ENCODE measurements at places on chromosomes 13 and 19.

DNA sequence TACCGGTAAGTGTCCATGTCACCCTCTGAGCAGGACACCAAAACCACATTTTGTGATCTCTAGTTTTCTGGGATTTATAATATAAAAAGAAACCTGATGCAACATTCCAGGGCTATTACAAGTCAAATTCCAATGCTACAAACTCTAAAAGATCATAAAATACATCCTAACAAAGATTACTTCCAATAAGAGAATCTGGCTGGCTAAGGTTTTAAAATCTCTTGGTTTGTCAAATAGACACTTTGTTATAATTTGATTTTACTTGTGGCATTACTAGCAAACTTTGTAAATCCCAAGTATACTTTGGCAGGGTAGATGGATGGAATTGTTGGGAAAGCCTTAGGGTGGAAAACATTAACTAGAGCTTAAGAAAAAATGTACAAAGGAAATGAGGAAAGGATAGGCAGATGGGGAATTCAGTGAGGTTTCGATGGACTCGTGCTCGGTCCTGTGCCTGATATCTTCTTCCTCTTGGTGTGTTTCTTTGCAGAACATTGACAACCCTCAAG, 74.0 kb upstream of the POMP start:
- no peak for DNase-seq

- DNase-seq, result no peak
These were observed 53.8 kb downstream of the MYO9B start for GRCh38 chr19:17129377-17129776.

DNA sequence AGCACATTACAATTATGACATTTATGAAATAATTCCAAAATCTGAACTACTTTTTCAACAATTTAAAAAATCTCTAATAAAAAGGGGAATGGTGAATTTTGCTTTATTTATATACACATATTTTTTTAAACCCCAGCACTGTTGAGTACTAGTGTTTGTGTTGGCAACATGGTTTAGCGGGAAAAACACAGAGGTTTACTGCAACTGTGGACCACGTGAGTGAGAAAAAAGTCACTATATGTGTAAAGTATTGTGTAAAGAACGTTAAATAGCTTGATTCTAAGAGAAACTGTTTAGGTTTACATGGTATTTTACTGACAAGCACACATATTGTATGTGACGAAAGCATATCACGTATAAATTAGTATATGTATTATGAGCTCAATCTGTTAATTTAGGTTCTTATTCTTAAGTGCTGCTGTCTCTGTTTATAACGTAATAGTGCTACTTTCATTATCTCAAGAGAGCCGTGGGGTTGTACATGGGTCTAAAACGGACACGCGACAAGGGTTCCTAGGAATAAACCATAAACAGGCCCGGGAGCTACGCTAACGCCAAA, 617 bp downstream of the SKA3 start:
- no peak for DNase-seq

GRCh38 chr19:56619121-56619520, 23.8 kb upstream of the SMIM17 start:
- DNase-seq, result no peak

- no peak for DNase-seq
These were observed 12.4 kb upstream of the CNFN start for GRCh38 chr19:42402376-42403116.

DNA sequence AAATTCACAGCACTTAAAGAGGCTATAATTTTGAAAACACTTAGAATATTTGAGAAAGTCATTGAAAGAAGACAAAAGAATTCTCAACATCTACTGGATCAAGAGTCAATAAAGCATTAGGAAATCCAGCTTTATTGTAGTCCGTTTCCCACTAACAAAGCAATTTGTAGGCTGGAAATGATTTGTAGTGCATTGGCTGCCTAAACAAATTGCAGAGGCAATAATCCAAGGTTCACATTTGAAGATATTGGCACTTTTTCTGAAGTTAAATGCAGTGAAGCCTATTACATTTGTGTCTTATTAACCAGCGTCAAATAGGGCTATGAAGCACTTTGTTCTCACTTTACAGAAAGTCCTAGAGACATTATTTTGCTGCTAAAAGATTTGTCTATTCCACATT, 848.1 kb upstream of the SLITRK1 start:
- no peak for DNase-seq

- DNase-seq, result peak; percentile 91
These were observed 6.2 kb upstream of the KLK13 start for GRCh38 chr19:51071095-51071405.

GRCh38 chr19:29528946-29529645, 3.3 kb downstream of the VSTM2B start:
- no peak for DNase-seq

GRCh38 chr13:73061876-73062275, 3.1 kb downstream of the KLF5 start:
- DNase-seq, result no peak

DNA sequence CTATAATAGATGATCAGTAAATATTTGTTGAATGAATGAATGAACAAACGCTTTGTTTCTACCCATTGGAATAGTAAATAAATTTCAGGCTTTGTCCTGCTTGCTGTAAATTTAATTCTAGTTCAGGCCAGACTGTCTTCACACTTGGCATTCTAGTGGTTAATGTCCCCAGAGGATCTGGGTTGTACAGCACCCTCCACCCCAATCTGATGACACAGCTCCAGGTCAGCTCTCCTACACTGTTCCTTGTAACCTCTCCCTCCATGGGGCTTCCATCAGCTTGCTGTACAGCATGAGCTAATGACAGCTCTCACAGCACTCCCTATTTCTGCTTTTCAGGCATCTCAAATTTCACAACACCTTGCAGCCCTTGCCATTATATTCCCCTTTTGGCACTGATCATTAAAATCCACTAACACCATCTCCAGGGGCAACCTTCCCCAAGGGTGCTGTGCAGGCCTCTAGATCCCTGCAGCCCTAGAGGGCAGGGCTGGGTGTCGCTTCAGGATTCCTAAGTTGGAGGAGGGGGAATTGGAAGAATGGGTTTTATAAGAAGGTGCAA, 12.7 kb upstream of the KL start:
- peak; percentile 25 for DNase-seq

DNA sequence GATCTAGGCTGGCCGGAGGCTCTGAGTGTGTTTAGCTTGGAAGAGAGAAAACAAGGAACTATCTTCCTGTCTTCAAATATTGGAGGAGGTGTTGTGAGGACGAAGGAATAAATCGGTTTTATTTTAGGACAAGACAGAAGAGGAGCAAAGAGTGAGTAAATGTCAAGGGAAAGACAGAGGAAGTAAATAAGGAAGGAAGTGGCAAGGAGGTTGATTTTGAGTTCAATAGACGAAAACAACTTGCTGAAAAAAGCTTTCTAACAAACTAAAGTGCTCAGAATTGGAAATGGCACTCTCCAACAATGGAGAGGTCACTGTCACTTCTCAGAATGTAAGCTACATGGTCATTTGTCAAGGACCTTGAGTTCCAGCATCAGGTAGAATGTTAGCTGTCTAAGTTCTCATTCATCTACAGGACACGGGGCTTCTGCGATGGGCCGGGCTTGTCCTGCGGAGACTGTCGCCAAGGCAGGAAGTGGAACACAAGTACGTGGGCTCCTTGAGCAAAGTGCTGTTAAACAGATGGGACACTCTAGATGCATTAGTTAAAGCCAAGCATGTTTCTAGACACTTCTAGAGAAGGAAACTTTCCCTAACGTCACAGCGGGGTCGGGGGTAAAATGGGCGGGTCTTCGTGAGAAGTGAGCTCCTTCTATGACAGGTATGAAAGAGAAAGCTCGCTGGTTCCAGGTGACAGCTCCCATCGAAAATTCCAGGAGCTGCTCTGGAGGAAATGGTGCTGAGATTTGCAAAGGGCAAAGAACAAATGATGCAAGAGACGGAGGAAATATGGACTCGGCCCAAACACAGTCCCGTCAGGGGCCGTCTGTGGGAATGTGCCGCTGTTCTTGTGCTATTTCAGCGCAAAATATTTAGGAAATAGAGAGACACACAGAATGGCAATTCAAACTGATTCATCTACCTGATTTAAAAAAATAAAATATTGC, 103.9 kb upstream of the UBL3 start:
- DNase-seq, result no peak

- no peak for DNase-seq
These were observed 7.7 kb downstream of the IRF2BP1 start for GRCh38 chr19:45878043-45878794.

- no peak for DNase-seq
These were observed 83.7 kb downstream of the AKAP11 start for GRCh38 chr13:42355491-42356183.
